ENCODE measurements at places on chromosomes 16 and 17.

DNA sequence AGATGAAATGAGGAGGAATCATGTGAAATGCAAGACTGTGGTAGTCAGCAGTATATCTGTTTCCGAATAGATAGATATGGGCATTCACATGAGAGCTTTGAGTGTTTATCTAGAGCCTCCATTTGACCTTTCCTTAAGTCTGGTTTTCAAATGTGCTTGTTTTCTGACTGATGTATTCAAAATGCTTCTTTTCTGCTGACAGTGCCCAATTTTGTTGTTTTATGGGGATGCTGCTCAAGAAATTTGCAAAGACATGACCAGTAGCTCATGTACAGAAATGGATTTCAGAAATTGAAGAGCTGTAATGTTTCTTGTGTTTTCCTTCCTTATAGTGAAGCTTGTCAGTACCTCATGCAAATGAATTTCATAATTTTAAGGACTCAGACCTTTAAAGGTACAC is 903.4 kb upstream of the CDH8 start:
- no peak overlapping the region for H3K27ac ChIP-seq
- H3K4me3 ChIP-seq = no peak overlapping the region
- H3K4me1 ChIP-seq = no peaks in the 10 kb centered on the region

- H3K27me3 ChIP-seq = peaks cover 2% of the 10 kb centered on the region
- DNase-seq = no peak
- no peak overlapping the region for H3K4me3 ChIP-seq
- H3K36me3 ChIP-seq = no peaks in the 10 kb centered on the region
- no peak overlapping the region for H3K27ac ChIP-seq
Observed at GRCh38 chr16:74742051-74742481, 32.6 kb downstream of the FA2H start.

DNA sequence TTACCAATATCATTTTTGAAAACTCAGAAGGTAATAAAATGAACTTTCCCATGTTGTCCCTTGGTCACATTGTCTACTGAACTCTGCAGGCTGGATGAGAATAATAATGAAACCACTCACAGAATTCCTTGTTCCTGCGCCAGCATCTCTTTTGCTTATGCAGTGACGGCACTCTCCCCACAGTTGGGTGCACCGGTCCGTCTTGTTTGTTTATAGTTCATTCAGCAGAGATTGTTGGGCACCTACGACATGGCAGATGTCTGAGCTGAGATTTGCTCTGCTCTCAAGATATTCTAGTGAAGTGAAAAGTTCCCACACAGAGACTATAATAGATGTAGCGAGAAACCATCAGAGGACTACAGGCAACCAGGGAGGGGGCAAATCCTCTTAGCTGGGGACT is 375.7 kb upstream of the CDH11 start:
- no peaks in the 10 kb centered on the region for H3K27me3 ChIP-seq
- H3K27ac ChIP-seq = no peak overlapping the region
- H3K4me3 ChIP-seq = no peak overlapping the region
- no peaks in the 10 kb centered on the region for H3K36me3 ChIP-seq
- no peak for DNase-seq

DNA sequence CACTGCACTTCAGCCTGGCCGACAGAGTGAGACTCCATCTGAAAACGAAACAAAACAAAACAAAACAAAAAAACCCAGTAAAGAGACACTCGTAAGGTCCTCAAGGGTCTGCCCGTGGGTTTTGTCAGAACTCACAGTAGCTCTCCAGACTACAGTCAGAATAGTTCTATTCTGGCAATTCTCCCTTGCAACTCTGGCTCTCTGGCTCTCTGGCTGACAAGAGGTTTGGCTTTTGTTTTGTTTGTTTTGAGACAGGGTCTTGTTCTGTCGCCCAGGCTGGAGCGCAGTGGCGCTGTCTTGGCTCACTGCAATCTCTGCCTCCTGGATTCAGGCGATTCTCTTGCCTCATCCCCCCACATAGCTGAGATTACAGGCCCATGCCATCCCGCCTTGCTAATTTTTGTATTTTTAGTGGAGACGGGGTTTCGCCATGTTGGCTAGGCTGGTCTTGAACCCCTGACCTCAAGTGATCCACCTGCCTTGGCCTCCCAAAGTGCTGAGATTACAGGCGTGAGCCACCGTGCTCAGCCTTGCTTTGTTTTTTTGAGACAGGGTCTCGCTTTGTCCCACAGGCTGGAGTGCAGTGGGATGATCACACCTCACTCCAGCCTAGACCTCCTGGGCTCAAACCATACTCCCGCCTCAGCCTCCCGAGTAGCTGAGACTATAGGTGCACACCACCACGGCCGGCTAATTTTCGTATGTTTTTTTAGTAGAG is 20.5 kb upstream of the CHP2 start:
- H3K4me3 ChIP-seq = no peak overlapping the region
- H3K27me3 ChIP-seq = peaks cover 26% of the 10 kb centered on the region
- H3K27ac ChIP-seq = no peak overlapping the region
- H3K4me1 ChIP-seq = peaks cover 5% of the 10 kb centered on the region
- no peak for DNase-seq
- H3K36me3 ChIP-seq = no peaks in the 10 kb centered on the region

GRCh38 chr17:67689534-67690177 is 28.1 kb upstream of the NOL11 start:
- H3K36me3 ChIP-seq = peaks cover 5% of the 10 kb centered on the region
- H3K4me3 ChIP-seq = no peak overlapping the region
- no peak overlapping the region for H3K27ac ChIP-seq
- no peaks in the 10 kb centered on the region for H3K27me3 ChIP-seq
- H3K4me1 ChIP-seq = no peaks in the 10 kb centered on the region
- DNase-seq = peak; percentile 31

DNA sequence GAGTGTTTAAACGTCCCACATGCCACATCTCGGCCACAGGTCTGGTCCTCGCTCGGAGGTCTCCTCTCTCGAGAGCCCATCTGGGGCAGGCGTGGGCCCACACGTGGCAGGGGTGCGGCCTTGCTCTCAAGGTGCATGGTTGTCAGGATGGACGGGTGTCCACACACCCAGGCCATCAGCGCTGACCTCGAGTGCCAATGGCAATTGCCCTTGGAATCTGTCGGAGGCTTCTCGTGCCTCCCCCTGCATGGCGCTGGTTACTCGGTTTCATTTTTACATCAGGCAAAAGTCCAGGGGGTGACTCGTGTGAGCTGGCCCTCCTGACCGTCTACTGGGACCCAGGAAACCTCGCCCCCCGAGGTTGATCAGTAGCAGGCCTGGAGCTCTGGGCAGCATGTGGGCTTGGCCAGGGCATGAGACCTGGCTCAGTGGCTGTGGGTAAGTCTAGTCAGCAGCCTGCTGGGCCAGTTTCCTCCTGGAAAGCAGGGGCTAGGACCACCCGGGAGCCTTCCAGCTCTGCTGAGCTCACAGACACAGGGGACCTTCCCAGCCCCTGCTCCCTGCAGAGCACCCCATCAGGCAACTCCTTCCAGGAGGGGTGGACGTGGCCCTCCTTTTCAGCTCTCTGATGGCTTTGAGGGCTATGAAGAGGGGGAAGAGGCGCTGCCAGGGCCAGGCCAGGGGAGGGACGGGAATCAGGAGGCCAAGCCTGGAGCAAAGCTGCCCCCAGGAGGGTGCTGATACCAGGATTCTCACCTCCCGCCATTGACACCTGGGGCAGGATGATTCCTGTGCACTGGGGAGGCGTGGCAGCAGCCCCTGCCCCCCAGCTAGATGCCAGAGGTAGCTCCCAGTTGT is 3.7 kb upstream of the ZNF469 start:
- no peaks in the 10 kb centered on the region for H3K4me1 ChIP-seq
- no peak for DNase-seq
- no peaks in the 10 kb centered on the region for H3K36me3 ChIP-seq
- no peak overlapping the region for H3K4me3 ChIP-seq
- peaks cover 8% of the 10 kb centered on the region for H3K27me3 ChIP-seq
- no peak overlapping the region for H3K27ac ChIP-seq

GRCh38 chr17:59874376-59874775 is 18.4 kb downstream of the TUBD1 start:
- no peaks in the 10 kb centered on the region for H3K4me1 ChIP-seq
- no peak overlapping the region for H3K27ac ChIP-seq
- no peak for DNase-seq
- no peak overlapping the region for H3K4me3 ChIP-seq
- H3K36me3 ChIP-seq = peaks cover 25% of the 10 kb centered on the region

DNA sequence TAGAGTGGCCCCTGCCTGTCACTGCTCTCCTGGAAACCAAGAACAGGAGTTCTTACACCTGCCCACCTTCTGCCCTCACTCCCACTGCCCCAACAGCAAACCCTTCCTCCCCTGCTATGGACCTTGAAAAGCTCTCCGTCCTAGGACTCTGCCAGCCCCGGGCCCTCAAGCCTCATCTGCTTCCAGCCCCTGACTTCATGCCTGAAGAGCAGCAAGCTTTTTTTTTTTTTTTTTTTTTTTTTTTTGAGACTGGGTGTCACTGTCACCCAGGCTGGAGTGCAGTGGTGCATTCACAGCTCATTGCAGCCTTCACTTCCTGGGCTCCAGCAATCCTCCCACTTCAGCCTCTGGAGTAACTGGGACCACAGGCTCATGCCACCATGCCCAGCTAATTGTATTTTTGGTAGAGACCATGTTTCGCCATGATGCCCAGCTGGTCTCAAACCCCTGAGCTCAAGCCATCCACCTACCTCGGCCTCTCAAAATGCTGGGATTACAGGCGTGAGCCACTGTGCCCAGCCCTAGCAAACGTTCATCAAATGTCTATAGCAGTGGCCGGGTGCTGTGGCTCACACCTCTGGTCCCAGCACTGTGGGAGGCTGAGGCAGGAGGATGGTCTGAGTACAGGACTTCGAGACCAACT is 16.9 kb downstream of the CARHSP1 start:
- peaks cover 36% of the 10 kb centered on the region for H3K36me3 ChIP-seq
- peaks cover 25% of the 10 kb centered on the region for H3K4me1 ChIP-seq
- DNase-seq = no peak
- H3K27ac ChIP-seq = no peak overlapping the region
- H3K4me3 ChIP-seq = no peak overlapping the region

- no peak for DNase-seq
- no peak overlapping the region for H3K4me3 ChIP-seq
- no peak overlapping the region for H3K27ac ChIP-seq
- H3K4me1 ChIP-seq = peaks cover 33% of the 10 kb centered on the region
- peaks cover 1% of the 10 kb centered on the region for H3K27me3 ChIP-seq
- H3K36me3 ChIP-seq = peaks cover 24% of the 10 kb centered on the region
Observed at GRCh38 chr16:2209258-2210008, 1.2 kb downstream of the BRICD5 start.
